ENCODE measurements at places on chromosomes 6 and 20.

- DNase-seq = peak; percentile 25
Measured at GRCh38 chr6:126015863-126016262, 29.5 kb downstream of the TRMT11 start.

- no peak for DNase-seq
Measured at GRCh38 chr6:147859071-147859470, 350.6 kb downstream of the SAMD5 start.

- DNase-seq = no peak
Measured at GRCh38 chr6:131117878-131118277, 17.4 kb upstream of the AKAP7 start.

- no peak for DNase-seq
Measured at GRCh38 chr20:58073945-58074856, 154.3 kb downstream of the ANKRD60 start.

GRCh38 chr6:7703148-7703680 lies 22.7 kb upstream of the BMP6 start:
- no peak for DNase-seq

GRCh38 chr20:4418141-4418540 lies 303.6 kb upstream of the PRND start:
- DNase-seq = no peak

GRCh38 chr20:60589623-60590022 lies 631.4 kb downstream of the CDH26 start:
- no peak for DNase-seq

DNA sequence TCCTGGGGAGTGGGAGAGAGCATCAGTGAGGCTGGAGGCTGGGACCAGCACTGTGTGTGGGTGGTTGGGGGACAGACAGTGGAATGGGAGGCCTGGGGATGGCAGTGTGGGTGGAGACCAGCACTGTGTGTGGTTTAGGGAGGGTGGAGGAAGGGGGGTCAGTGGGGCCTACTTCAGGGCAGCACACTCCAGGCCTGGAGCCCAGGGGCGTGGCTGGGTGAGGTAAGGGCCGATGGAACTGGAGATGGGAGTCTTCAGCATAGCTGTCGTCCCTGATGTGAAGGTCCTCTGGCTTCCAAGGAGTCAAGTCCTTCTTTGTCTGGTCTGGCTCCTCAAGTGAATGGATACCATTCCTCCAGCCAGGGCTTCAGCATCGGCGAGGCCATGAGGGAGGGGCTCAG lies 18.6 kb downstream of the KCNK17 start:
- DNase-seq = no peak

- no peak for DNase-seq
Measured at GRCh38 chr6:154937306-154938220, 57.6 kb upstream of the TIAM2 start.

DNA sequence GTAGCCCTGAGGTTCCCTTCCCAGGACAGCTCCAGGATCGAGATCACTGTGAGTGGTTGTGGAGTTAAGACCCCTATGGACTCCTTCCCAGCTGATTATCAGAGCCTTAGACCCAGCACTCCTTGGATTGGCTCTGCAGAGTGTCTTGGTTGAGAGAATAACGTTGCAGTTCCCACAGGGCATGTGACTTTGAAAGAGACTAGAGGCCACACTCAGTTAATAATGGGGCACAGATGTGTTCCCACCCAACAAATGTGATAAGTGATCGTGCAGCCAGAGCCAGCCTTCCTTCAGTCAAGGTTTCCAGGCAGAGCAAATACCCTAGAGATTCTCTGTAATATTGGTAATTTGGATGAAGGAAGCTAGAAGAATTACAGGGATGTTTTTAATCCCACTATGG lies 5.2 kb upstream of the BTN2A2 start:
- no peak for DNase-seq

- DNase-seq = peak; percentile 98
Measured at GRCh38 chr20:45993197-45993951, 15.3 kb upstream of the MMP9 start.

- DNase-seq = no peak
Measured at GRCh38 chr6:106629859-106630163, 433 bp downstream of the QRSL1 start.

DNA sequence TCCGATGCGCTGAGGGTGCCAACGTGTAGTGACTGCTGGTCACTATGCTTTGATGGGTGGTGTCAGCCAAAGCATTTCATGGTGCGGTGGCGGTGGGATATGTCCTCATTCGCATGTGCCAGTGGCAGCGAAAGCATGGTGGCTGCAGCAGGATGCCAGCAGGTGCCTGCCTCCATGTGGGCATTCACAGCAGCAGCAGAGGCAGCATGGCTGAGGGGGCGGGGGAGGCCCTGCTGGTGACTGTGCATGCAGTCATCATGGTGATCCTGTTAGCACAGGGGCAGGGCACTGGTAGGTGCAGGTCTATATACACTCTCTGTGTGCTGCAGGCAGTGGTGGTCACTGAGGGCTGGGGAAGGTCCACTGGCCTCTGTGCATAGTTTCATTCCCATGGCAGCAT lies 22.0 kb downstream of the FIG4 start:
- DNase-seq = no peak

- DNase-seq = no peak
Measured at GRCh38 chr6:17964633-17965032, 22.8 kb downstream of the KIF13A start.

- no peak for DNase-seq
Measured at GRCh38 chr6:95365454-95365853, 211.9 kb upstream of the MANEA start.

GRCh38 chr6:14824484-14825275 lies 421.2 kb upstream of the JARID2 start:
- no peak for DNase-seq

- DNase-seq = no peak
Measured at GRCh38 chr6:111926731-111927302, 53.6 kb upstream of the FYN start.

All from foreskin keratinocyte (primary cell).